ENCODE measurements at places on chromosomes 7 and 10.

DNA sequence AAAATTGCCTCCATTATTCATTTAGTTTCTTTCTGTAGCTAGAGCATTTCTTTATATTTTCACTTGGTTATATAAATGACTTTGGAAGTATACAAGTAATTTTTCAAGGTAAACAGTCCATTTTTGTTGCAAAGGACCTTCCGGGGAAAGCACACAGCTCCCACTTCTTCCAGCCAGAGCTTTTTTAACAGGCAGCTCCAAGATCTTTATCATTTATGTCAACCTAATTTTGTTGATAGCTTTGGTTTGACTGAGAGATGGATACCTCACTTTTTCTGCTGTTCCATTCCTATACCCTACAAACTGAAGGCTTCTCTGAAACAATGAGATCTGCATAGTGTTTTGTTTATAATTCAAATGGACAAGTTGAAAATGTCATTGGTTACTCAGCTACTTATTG, 49.3 kb upstream of the RAB11FIP2 start:
- DNase-seq = no peak

DNA sequence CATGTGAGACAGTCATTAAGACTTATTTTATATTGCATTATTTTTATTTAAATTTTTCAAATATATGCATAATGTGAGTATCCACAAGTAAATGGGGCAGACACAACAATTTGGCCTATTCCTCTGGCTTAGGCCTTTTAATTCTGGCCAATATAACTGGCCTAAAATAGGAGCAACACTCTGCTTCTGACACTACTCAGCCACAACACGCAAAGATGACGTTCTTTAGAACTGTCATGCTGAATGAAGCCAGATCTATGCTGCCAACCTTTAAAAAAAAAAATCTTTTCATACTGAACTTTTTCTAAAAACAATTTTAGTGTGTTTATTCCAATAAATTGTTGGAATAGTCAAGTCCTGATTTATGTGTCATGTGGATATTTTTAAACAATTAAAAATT, 355.0 kb upstream of the BMPER start:
- no peak for DNase-seq

DNA sequence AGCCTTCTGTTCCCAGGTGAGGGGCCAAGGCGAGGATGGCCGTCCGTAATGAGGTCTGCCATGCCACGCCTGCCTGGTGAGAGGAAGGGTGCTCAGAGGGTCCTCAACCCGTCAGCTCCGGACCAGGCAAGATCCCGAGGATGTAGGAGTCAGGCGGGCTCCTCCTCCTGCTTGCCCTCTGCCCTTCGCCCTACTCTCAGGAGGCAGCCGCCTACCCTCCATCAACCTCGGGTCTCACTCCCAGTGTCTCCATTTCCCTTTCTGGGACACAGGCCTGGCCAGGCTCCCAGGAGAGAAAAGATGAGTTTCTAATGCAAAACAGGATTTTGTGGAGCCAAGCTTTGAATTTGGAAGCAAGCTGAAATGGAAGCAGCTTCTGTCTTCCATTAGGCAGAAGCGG, 184.0 kb downstream of the PTPN20 start:
- DNase-seq = no peak

GRCh38 chr10:9951481-9952257, 1066.0 kb upstream of the CELF2 start:
- no peak for DNase-seq

DNA sequence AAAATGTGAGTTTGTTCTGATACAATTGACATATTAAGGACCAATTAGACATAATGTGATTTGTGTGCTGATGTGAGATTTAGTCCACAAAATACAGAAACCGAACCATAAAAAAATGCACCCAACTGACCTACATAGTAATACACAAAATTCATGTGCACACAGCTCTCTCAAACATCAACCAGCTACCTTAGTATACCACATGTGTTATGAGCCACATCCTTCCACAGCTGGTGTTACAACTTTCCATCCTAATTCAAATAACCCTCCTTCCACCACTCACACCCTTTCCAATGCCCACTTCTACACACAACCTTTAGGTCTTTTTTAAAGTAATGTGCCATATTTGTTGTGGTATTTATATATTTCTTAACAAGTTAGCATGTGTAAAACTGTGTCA, 31.7 kb upstream of the C7orf33 start:
- DNase-seq = no peak

GRCh38 chr10:49768731-49769130, 6.6 kb upstream of the OGDHL start:
- DNase-seq = no peak

GRCh38 chr7:25854608-25855497, 297.1 kb upstream of the NFE2L3 start:
- peak; percentile 99 for DNase-seq

DNA sequence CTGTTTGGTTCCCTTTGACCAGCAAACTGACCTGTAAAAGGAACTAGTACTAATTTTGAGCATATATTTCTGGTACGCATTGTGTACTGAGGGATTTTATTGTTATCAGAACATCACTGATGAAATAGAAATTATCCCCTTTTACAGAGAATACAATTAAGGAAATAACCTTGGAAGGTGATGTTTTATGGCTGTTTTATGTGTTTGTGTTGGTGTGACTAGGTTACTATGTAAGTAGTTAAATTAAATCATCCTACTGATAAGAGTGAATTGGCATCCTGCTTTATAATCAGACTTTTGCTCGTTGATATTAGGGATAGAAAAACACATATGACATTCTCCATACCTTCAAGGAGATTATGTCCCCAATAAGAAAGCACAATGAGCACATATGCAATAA, 596.6 kb downstream of the SORCS3 start:
- no peak for DNase-seq

GRCh38 chr10:132858121-132859081, 72.5 kb upstream of the NKX6-2 start:
- no peak for DNase-seq

DNA sequence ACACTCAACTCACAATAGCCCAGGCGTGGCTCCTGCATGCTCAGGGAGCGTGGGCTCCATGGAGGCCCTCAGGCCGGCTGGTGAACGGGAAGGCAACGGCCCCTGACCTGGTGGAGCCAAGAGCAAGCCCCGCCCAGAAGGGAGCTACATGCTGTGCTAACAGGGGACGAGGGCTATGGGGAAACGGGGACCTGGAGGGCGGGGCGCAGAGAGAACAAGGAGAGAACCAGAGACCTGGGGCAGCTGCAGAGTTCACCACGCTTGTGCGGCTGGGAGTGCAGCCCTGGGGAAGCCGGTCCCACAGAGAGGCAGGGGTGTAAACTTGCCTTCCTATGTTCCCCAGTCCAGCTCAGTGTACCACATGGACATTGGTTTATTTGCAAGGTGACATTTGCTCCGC, 69.2 kb upstream of the PPP2R2D start:
- DNase-seq = no peak

GRCh38 chr10:53664282-53665019, 891.9 kb upstream of the MBL2 start:
- DNase-seq = no peak

DNA sequence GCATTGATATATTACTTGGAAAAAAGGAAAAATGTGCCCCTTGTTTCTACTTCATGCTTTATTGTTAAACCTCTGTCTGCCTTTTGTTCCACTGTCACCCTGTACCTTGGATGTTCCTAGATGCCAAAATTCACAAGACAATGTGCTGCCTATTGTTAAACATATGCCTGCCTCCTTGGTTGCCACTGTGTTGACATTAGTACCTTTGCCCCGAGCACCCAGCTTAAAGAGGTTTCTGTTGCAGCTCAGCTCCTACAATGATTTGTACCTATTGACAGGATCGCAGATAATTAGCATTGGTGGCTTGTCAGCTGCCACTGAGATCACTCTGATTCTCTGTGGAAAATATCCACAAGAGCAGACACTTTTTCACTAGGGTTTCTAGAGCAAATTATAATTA, 188.0 kb downstream of the KCND2 start:
- no peak for DNase-seq

DNA sequence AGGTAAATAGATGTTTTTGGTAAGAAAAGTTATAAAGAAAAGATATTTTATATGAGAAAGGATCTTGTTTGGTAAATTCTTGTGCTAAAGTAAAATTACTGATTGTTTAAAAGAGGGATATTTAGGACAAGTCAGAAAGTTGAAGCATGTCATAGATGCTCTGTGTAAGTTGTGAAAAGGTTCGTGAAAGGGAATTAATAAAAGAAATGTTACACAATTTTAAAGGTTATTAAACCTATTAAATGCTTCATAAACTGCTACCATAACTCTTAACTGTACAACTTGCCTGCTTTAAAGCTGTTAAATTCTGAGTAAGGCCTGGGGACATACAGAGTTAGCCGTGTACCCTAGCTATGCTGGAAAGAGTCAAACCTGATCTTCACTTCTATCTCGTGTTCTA, 634.1 kb downstream of the ACTR3B start:
- no peak for DNase-seq

DNA sequence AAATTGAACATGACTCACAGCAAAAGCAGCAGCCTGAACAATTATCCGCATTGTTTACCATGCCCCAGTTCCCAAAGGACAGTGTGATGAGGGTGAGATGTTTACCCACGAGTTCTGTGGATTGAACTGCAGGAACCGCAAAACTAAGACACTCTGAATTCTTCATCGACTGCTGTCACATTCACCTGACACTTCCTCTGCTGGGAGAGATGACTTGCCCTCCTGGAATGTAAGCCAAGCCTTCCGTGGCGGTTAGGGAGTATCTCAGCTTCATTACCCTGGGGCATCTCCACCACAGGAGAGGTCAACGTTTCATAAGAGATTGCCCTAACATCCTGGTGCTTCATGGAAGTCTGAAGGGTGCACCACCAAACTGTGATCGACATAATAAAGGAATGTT, 374.6 kb upstream of the ADARB2 start:
- DNase-seq = no peak

DNA sequence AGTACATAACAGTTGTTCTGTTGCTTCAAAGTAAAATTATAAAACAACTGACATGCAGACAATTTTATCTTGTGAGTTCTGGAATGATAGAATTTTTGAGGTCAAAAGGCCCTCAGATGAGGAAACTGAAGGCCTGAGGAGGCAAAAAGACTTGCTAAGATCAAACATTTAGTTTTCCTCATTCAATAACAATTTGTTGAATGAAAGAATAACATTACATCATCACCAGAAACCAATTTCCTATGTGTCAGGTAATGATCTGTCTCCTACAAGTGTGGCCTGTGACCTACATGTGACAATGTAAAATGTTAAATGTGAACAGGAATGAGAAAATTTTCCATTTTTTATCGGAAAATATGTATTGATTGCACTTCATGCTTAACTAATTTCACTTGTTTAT, 16.6 kb upstream of the ASB4 start:
- no peak for DNase-seq

DNA sequence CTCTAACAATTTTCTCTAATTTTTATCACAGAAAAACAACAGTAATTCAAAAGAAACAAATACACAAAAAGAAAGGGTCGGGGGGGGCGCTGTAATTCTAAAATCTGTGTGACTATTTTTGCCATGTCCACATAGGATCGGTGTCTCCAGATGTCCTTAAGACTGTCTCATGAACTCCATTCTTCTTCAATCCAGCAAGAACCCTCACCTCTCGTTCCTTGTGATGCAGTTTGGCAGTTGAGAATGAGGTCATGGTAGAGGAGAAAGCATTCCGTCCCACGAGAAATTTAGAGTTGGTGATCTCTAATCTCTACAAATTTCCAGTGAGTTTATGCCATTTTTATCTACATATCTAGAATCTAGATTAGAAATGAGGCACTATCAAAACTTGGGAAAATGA, 394.7 kb downstream of the TFEC start:
- DNase-seq = no peak
